ENCODE measurements at places on chromosomes 4 and X. TPM values are rescaled to one million over a fixed set of nuclear protein-coding genes. Genes with fewer than 3 reads are reported as not detected.

Gene MAGEA2B
- total RNA-seq, result not detected

Gene PRRG1
- total RNA-seq, result 7.8 TPM

Gene HTR2C
- not detected for total RNA-seq

Gene FAM53A
- total RNA-seq, result 0.52 TPM

Gene CLDN34
- not detected for total RNA-seq

Gene HTATSF1
- total RNA-seq, result 45.9 TPM

Gene CYP2U1
- total RNA-seq, result 5.2 TPM

Gene GATA1
- 1.6 TPM for total RNA-seq

Measured in skeletal muscle tissue (tissue), 5 donors.